ENCODE measurements at places on chromosomes 6 and 20.
A peak's percentile ranks its signal among the peaks of the same experiment; 100 is the strongest.

- DNase-seq: no peak
Measured at GRCh38 chr20:3146732-3147341, 12.8 kb downstream of the FASTKD5 start.

GRCh38 chr6:149628875-149629510, 19.5 kb downstream of the KATNA1 start:
- DNase-seq: no peak

DNA sequence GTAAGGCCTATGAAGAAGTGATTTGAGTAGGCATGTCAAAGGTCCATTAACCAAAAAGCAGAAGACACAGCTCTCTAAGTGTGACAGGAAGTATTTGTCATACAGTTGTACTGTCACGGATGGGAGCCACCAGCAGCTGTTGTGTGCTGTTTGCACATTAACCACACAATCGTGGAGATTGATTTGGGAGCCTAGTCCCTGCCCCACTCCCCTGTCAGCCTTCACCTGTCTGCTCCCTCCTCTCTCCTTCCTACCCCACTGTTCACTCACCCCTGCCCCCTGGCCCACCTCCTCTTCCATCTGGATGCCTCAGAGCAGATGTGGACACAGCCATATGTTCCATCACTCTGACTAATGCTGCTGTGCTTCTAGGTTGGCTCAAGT, 124.7 kb upstream of the SPACA1 start:
- DNase-seq: no peak

- DNase-seq: no peak
Measured at GRCh38 chr6:156031516-156031915, 575.9 kb upstream of the NOX3 start.

GRCh38 chr6:30826961-30827342, 57.4 kb upstream of the DDR1 start:
- no peak for DNase-seq

DNA sequence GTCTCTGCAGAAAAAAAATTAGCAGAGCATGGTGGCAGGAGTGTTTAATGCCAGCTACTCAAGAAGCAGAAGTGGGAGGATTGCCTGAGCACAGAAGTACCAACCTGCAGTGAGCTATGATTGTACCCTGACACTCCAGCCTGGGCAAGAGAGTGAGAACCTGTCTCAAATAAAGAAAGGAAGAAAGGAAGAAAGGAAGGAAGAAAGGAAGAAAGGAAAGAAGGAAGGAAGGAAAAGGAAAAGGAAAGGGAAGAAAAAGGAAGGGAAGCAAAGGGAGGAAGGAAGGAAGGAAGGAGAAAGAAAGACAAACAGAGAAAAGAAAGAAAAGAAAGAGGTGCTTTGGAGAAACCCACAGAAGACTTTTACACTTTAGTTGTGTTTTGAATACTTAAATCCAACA, 12.8 kb upstream of the PDCD2 start:
- no peak for DNase-seq

- DNase-seq: no peak
Measured at GRCh38 chr20:39268981-39269461, 306.9 kb downstream of the DHX35 start.

GRCh38 chr6:149938571-149939355, 3.1 kb upstream of the ULBP2 start:
- DNase-seq: no peak

- DNase-seq: no peak
Measured at GRCh38 chr6:169648617-169649016, 53.2 kb downstream of the WDR27 start.

- no peak for DNase-seq
Measured at GRCh38 chr20:62356589-62357186, 10.4 kb downstream of the LAMA5 start.

GRCh38 chr6:147712841-147713240, 204.4 kb downstream of the SAMD5 start:
- DNase-seq: no peak

DNA sequence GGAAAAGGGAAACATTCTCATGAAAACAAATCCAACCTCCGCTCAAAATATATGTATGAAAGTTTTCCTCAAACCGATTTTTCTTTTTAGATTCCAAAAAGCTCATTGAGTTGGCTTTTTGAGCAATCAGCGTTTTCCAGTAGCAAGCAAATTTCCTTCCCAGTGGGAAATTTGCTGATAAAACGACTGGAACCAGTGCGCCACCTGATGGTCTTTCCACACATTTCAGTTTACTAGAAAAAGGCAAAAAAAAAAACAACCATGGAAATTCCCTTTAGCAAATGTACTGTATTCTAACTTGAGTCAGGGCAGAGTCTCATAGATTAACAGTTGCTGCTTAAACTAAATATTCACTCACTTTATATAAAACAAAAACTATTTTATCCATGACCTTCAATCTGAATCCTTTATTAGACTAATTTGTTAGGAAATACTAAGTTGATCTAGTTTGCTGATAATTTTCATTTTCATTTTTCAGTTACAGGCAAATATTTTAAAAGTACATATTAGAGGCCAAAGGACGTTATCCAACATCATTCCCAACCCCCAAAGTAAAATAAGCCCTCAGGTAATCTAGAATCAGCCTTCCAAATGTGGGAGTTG, 271.5 kb downstream of the FOXA2 start:
- DNase-seq: no peak

DNA sequence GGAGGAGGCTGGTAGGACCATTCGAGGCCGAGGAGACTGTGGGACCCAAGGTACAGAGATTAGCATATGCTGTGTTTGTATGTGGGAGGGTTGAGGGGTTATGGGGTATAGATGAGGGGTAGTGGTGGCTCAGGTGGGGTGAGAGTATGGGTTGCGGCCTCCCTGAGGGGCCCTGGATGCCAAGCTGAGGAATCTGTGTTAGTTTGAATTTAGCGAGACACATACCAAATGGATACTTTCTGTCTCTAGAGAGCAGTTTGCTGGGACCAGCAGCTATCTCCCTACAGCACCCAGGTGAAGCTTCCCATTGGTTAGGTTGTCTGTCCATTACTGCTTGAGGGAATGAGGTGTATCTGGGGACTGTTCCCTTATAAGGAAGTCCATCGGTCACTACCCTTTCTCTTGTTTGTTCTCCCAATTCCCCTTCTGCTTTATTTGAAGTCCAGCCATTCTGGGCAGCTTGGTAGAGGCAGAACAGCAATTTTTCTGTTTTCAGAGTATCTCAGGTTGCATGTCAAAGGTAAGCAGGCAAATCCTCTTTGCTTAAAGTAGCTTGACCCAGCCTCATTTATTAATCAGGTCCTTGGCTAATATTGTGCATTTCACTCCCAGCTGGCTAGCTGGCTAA, 15.2 kb downstream of the CHMP4B start:
- DNase-seq: no peak

- DNase-seq: no peak
Measured at GRCh38 chr6:30705620-30706019, 11.5 kb downstream of the MDC1 start.

DNA sequence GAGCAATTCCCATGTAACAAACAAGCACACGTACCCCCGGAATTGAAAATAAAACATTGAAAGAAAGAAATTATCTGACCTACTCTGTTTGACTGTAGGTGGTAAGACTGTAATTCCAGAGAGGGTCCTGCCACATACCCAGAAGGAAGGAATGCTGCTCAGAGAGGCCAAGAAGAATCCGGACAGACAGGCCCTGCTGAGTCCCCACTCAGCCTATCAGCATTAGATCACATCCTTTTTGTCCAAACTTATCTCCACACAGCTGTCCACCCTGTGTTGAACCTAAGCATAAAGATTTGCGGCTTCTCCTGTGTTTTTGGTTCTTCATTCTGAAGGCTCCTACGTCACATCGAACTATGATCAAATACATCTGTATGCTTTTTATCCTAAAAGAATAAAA, 591.9 kb downstream of the QKI start:
- DNase-seq: no peak

DNA sequence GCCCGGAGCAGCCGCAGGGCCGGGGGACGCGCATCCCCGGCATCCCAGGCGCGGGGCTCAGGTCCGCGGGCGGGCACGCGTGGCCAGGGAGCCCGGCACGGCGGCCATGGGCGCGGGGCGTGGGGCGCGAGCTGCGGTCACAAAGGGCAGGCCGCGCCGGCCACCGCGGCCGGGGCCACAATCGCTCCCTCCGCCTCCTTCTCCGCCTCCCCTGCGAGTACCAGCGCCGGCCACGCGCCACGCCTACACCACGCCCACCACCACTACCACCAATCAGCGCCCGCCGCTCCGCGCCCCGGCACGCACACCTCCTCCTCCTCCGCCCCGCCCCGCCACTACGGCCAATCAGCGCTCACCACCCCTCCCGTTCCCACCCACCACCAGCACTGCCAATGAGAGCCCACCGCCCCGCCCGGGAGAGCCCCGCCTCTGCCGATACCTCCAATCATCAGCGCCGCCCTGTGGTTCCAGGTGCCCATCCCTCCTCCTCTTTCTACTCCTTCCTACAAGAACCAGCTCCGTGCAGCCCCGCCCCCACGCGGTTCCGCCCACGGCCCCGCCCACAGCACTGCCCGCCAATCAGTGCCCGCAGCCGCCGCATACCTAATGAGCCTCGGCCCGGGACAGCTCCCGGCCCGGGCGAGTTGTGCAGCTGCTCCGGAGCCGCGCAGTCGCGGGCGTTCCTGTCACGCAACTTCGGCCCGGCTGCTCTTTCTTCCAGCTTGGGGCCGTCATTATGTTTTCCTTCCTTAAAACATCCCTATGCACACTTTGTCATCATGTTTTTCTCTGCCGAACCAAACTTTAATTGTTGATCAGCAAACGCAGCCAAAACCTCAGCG, at the start of gene RPS6KA2:
TSS of gene RPS6KA2 (minus strand) at position 219 of the 842 bp plus-strand sequence. CDS start 232 bp downstream, outside the sequence.
- peak; percentile 84 for DNase-seq

GRCh38 chr20:840503-840857, 7.0 kb downstream of the FAM110A start:
- no peak for DNase-seq

GRCh38 chr20:10076126-10077080, 41.6 kb downstream of the ANKEF1 start:
- DNase-seq: no peak

GRCh38 chr20:17843246-17844132, 125.1 kb downstream of the SNX5 start:
- no peak for DNase-seq

DNA sequence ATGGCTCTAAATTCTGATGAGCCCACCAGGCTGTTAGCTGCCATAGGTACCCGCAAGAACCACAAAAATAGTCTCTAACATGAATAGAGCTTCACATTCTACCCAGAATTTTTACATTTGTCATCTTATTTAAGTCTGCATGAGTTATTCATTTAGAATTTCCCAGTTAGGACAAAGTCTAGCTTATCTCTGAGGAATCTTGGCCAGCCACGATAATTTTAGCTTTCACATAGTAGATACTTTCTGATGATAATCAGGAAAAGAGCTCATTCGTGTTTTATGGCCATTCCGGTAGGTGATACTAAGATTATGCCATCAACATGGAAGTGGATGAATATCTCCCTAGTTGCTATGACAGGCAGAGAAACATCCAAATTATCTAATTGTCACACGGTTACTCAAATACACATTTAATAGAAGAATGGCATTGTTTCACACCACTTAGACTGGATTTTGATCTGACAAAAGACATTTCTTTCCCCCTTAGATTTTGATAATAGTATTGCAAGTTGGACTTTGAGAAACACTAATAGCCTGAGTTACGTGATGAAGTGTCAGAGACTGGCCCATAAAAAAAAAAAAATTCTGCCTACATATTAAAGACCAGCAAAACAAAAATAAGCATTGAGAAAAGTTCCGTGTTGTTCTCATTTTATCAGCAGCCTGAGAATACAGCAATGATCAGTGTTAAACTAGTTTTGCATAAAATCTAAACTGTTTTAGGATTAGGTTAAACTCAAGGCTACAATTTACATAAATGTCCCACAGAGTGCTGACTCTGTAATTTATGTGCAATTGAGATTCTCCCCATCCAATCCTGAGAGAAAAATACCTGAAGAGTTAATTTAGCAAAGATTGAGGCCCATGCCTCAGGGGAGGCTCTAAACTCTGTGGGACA, 397.5 kb upstream of the ARID1B start:
- DNase-seq: no peak

DNA sequence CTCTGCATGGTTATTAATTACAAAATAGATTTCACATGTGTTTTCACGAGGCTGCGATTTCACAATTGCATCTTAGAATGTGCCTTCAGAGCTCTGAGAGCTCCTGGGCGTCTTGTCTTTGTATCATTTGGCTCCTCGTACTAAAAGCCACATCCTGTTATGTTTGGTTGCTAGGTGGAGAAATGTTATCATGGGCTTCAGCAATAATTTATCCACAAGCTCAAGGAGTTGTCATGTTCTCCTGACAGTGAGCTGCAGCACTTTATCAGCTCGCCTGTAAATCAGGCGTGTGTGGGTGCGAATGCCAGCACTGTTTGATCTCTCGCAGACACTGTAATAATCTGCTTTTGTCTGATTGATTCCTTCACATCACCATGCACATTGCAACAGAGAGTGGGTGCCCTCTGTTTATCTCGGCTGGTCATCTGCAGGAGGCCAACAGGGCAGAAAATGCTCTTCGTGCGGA, 218.6 kb upstream of the ZFP64 start:
- DNase-seq: no peak

DNA sequence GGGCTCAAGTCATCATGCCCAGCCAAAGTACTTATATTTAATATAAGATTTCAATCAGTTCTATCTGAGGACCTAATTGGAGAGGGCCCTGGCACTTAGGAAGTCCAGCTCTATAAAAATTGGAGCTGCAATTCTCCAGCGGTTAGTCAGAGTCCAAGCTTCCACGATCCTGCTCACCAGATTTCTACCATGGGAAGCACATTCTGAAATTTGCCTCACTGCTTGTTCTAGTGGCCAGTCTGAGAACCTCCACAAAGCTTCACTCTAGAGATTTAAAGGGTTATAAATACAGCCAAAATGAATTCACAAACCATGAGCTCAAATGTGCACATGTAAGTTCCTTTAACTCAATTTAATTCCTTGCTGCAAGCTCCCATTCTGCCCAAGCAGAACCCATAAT, 33.5 kb downstream of the PNLDC1 start:
- no peak for DNase-seq

GRCh38 chr6:111564482-111564945, 41.2 kb downstream of the TRAF3IP2 start:
- DNase-seq: no peak

DNA sequence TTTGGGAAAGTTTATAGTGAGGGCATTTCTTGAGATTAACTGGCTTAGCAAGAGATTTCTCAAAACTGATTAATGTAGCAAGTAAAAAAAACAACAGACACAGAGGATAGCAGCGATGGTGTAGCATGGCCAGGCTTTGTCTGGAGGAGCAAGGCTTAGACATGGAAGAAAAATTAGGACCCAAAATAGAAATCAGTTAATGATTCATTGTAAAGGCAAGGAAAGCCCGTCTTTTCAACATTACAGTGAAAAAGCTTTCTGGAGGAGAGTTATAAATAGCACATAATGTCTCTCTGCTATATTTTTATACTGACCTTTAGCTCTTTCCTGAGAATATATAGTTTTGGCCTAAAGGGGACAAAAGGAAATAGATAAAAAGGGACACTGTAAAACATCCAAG, 45.1 kb downstream of the FNDC1 start:
- DNase-seq: no peak

DNA sequence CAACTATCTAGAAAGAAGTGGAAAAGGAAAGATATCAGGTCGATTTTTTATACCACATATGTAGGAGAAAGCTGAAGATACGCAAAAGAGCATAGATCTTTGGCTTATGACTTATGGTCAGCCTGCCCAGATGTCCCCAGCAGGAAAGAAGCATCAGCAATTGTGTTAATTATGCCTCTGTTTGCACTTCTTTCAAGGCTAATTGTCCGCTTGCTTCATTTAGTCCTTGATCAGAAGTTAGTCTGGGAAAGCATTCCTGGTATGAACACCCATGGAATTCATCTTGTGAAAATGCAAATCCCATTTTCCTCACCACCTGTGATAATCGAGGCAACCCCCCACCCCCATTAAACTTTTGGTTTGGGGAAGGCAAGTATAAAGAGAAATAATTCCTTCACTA, 62.8 kb downstream of the ATP9A start:
- DNase-seq: no peak

- DNase-seq: no peak
Measured at GRCh38 chr6:132466952-132467351, 46.0 kb downstream of the STX7 start.
